ENCODE measurements at places on chromosomes 2 and 18. TPM values are rescaled to one million over a fixed set of nuclear protein-coding genes. Genes with fewer than 3 reads are reported as not detected.

DNA sequence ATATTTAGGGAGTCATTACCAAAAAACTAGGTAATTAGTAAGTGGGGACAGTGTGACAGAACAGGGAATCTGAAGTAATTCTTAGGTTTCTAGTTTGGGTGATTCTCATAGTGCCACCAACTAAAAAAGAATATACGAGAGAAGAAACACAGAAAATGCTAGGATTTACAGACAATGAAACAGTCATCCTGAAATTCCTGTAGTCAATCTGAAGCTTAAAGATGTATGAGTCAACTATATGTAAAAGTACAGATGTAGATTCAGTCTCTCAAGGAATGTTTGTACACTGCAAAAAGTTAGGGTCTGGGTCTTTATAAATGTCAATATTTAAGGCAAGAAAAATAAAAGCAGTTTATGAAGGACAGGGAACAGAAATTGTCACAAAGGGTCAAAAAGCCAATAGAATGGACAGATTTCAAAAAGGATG lies 107.0 kb downstream of the STRN start:
- H3K27me3 ChIP-seq = no peaks in the 10 kb centered on the region
- no peaks in the 10 kb centered on the region for H3K4me1 ChIP-seq
- H3K27ac ChIP-seq = peak overlapping the region; percentile 74
- DNase-seq = no peak
- no peaks in the 10 kb centered on the region for H3K36me3 ChIP-seq
- H3K4me3 ChIP-seq = no peak overlapping the region

DNA sequence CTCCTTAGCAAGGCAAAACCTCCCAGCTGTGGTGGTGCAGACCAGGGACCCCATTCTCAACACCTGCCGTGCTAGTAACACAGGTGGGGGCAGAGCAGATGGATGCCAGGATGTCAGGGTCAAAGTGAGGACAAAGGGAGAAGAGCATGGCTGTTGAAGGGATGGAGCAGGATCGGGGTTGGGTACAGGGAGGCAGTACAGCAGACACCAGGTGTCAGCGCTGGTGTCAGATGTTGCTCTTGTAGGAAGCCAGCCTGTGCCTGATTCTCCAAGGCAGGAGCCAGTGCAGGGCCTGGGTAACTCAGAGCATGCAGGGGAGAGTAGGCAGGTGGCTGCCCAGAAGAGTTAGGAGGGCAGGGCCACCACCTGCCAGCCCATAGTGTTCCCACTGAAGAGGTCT lies 222.1 kb upstream of the SPRED2 start:
- no peak overlapping the region for H3K4me3 ChIP-seq
- no peaks in the 10 kb centered on the region for H3K27me3 ChIP-seq

- H3K27me3 ChIP-seq = no peaks in the 10 kb centered on the region
- no peak for DNase-seq
- H3K36me3 ChIP-seq = no peaks in the 10 kb centered on the region
These were observed 26.6 kb downstream of the LRP1B start for GRCh38 chr2:142104134-142104758.

DNA sequence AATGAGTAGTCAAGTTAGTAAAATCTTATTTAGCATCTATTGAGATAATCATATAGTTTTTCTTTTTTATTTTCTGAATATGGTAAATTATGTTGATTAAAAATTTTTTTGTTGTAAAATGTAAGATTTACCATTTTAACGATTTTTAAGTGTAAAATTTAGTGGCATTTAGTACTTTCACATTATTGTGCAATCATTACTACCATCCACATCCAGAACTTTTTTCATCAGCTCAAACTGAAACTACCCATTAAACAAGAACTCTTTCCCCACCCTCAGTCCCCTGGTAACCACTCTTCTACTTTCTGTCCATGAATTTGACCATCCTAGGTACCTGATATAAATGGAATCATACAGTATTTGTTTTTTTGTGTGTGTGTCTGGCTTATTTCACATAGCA lies 11.1 kb downstream of the RAB3GAP1 start:
- no peaks in the 10 kb centered on the region for H3K27me3 ChIP-seq
- H3K27ac ChIP-seq = no peak overlapping the region
- H3K4me3 ChIP-seq = no peak overlapping the region
- no peaks in the 10 kb centered on the region for H3K4me1 ChIP-seq

GRCh38 chr2:29741132-29741531 lies 180.3 kb downstream of the ALK start:
- no peaks in the 10 kb centered on the region for H3K4me1 ChIP-seq
- no peaks in the 10 kb centered on the region for H3K27me3 ChIP-seq
- no peak for DNase-seq
- H3K4me3 ChIP-seq = no peak overlapping the region
- no peak overlapping the region for H3K27ac ChIP-seq

DNA sequence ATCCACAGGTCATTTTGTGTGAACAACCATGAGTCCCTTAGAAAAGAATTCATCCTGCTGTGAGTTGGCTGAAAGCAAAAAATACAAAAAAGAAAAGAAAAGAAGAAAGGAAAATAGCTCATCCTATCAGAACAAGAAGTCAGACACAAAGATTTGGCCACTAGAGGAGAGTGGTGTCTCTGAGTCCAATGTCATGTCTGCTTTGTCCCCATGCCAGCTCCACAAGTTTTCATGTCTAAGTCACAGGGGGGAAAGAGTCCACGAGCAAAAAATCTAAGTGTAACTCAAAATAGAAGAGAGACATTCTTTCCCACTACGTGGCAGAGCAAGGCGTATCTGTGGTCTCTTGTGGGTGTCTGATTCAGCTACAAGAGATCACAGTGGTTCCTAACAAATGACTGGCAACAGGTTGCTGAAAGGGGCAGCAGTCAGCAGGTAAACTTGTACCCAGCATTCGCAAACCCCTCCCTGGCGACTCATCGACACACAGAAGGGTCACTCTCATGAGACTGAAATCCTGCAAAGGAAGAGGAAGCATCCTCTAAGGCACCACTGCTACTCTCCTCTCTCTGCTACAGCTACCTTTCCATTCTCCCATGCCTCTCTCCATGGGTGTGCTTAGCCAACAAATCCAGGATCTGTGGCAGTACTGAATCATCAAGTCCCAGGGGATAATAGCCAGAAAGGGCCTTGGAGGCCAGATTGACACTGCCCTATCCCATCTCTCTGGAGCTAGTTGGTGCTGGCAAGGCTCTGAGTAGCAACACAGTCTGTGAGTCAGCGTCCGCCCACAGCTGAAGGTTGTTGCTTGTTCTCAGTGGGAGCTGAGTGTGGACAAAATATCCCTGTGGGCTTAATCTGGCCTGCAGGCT lies 123.0 kb upstream of the SLC39A10 start:
- H3K36me3 ChIP-seq = no peaks in the 10 kb centered on the region
- DNase-seq = peak; percentile 33
- H3K27ac ChIP-seq = no peak overlapping the region
- H3K4me3 ChIP-seq = no peak overlapping the region
- H3K27me3 ChIP-seq = no peaks in the 10 kb centered on the region

CYP27C1 gene
- polyA plus RNA-seq = 1.3 TPM

SCG2 gene
- 23.0 TPM for polyA plus RNA-seq

PLCL1 gene
- polyA plus RNA-seq = 0.37 TPM

HOXD8 gene
- not detected for polyA plus RNA-seq

SPP2 gene
- polyA plus RNA-seq = 71.4 TPM
